Fibroblast of upper back skin (primary cell): ENCODE measurements at places on chromosomes 11 and 22.

DNA sequence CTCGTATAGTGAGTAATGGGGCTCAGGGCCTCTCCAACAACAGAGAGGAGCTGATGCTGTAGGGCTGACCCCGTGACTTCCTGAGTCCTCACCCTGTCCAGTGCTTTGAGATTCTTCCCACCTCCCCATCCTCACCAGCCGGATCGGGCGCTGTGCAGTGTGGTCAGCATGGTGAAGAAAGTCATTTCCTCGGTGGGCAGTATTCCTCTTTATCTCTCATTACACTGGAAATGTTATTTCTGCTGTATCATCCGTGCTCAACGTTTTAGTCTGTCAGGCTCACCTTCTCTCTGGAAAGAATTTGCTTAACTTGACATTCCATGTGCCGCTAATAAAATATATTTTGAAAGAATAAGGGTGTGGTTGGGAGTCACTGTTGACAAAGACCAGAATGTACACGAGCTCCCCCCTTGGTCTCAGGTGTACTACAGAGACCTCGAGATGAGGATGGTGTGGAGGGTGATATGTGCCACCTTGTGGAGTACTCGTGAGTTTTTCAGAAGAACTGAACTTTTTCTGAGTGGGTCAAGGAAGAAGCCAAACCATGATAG, 25.7 kb upstream of the SCGB1A1 start:
- no peak for DNase-seq

GRCh38 chr11:106379712-106380111, 302.2 kb downstream of the AASDHPPT start:
- DNase-seq: no peak

GRCh38 chr11:106745941-106746340, 272.3 kb downstream of the GUCY1A2 start:
- peak; percentile 79 for DNase-seq

GRCh38 chr11:35964841-35965240, 21.0 kb downstream of the LDLRAD3 start:
- no peak for DNase-seq

DNA sequence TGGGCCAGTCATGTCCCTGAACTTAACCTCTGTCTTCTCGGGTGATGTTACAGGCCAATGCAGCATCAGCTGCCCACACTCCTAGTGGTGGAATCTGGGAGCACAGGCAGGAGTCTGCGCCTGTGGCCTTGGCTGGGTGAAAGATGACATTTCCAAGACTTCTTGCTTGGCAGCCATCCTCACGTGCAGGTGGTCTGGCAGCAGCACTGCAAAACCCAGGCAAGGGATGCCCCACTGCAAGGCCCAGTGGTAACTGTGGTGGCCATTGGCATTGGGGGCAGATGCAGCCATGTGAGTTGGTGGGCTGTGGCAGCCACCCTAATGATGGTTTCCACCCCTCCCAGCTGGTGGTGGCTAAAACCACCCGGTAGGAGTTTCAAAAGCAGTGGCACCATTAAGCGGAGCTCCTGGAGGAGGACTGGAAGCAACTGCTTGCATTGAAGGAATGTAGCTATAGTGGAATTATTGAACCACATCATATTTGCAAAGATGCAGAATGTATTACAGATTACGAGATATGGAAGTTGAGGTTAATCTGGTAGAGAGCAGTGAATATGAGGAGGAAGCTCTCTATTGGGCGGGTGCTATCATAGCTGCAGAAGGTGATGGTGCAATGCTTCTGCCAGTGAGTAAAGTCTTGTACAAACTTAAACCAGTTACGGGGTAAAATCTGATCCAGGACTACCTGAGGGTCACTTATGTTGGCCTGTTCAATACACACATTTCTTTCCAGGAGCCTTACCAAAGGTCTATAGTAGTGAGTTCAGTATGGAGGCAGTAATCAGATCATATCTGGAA, 120.7 kb upstream of the TOP3B start:
- DNase-seq: no peak

DNA sequence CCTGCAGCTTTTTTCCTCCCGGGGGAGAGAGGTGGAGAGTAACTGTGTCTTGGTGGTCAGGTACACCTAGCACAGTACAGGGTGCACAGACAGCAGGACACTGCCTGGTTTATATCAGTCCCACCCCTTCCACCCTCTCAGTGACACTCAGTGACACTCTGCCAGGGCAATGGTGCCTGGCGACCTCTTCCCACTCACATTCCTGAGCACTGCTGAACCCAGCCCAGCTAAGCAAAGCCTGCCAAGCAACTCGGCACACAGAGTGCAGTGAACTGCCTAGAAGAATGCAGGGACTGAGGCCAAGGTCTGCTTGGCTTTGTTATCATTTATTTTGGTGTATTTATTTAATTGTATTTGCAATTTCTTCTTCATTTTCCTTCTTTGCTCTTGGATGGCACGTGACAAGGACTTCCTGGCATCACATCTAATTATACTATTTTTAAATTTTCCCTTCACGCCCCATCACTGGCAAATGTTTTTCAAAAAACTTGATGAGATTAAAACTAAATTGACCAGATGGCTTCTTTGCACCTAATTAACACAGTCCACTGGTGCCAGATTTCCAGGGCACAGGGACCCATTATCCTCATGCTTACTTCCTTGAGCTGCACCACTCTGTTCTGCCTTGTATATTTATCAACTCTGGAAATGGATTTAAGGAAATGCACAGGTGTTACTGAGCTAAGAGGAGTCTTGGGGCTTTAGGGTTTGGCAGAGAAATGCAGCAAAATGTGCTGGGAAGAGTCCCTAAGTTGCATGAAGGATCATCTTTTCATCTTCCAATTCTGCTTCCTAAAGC, 205.6 kb downstream of the ADAMTS15 start:
- no peak for DNase-seq

DNA sequence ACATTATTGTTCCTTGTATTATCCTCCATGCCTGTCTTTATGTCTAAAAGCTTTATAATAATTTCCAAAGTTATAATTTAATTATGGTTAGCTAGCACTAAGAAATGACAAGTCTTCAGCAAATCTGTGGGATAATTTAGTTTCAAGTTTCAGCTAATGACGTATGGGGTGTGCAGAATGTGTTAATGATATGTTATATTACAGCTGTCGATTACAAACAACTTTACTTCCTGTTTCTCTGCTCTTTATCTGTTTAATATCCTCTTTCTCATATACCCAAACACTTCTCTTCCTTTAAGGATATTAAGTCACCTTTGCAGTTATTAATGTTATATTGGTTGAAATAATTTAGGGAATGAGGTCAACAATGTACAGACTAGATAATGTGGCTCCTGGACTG, 161.8 kb downstream of the CASP12 start:
- DNase-seq: no peak

DNA sequence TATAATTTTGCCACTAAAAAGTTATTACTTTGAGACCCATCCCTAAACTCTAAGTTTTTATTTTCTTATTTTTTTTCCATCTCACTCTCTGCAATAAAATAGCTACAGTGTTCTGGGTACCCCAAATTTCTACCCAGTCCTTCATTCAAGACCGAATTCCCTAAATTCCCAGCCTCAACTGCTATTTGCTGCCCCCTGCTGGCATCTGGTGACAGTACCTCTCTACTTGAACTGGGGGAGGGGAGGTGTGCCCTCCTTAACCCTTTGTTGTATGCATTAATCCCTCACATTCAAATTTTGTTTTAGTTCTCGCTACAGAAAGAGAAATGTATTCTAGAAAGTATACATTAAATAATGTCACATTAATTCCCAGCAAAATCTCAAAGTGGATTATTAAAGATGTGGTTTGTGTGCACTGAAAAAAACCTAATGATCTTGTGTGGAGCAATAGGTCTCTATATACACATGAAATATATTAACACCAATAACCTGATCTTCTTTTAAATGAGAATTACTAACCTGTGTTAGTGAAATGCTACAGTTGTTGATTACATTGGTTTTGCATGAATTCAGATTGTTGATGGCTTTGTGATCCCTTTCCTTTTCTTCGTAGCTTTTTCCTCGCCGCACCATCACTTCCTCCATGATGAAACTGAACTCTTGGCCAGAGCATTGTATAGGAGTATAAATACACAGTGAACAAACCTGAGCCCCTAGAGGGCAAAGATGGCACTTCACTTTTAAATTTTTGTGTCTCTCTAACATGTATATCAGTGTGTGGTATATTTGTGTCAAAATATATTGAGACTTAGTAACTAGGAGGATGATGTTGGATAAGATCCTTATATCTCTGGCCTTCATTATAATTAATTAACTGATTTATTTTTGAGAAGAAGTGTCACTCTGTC, 590.0 kb downstream of the METTL15 start:
- peak; percentile 60 for DNase-seq

DNA sequence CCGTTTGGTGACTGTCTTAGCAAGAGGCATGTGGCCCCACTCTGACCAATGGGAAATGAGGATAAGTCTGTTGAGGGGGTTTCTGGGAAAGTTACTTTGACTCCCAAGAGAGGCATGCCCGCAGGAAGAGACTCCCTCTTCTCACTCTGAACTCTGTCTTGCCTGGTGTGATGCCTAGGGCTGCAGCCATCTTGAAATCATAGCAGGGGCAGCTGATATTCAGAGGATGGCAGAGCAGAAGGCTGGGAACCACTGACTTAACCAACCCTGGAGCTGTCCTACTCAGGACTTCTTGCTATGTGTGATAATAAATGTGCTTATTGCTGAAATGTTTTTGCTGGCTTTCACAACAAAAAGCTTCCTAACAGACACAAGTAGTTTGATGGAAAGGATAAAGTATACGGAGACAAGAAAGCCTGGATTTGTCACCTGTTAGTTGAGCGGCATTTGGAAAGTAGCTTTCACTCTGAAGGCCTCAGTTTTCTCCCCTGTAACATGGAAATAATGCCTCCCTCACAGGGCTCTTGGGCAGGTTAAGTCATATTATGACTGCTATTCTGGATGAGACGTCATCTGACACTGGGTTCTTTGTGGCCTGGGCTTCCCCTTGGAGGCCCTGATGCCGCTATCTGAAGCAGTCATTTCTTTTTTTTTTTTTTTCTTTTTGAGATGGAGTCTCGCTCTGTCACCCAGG, 128.5 kb downstream of the CEP164 start:
- no peak for DNase-seq

GRCh38 chr22:49659281-49659923, 168.3 kb downstream of the BRD1 start:
- no peak for DNase-seq

GRCh38 chr11:116257092-116257491, 515.7 kb downstream of the BUD13 start:
- DNase-seq: no peak

GRCh38 chr11:32610797-32611352, 27.2 kb downstream of the EIF3M start:
- DNase-seq: peak; percentile 68

GRCh38 chr22:24443668-24444067, 16.3 kb downstream of the ADORA2A start:
- no peak for DNase-seq

- no peak for DNase-seq
Observed at GRCh38 chr22:35525687-35526332, 14.8 kb upstream of the RASD2 start.

DNA sequence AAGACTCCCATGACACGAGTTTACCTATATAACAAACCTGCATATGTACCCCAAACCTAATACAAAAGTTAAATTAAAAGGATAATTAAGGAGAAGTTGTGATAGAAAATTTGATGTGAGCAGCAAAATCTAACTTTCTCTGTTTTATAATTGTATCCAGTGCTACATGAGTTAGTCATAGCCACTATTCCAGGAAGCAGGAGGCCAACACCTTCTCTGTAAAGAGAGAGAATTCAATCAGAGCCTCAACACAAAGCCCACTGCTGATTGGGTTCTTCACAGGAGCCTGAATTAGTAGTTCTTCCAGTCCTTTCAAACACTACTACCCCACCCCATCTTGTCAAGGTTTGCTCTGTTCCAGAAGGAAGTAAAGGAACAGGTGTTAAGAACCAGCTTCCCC, 84.2 kb downstream of the BLID start:
- DNase-seq: no peak
